Right ventricle myocardium superior (tissue), 1 donor: ENCODE measurements at places on chromosomes 11 and 22.

- no peak for DNase-seq
Observed at GRCh38 chr11:93017821-93018690, 48.6 kb downstream of the MTNR1B start.

DNA sequence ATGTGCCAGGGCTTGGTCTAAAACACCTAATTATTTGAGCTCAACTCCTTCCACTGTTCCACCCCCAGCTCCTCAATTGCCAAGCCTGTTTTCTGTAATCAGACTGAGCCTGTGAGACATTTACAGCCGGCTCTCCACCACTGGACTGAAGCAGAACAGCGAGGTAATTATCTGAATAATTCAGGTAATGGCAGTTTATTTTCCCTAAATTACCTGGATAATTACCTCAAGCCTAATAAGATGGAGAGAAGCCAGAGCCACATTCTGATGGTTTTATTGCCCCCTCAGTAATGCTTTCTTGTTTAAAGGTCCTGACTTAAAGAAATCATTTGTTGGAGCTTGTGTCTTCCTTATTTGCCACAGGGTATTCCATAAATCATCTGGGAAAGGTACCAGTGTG lies 64.2 kb downstream of the FZD4 start:
- DNase-seq = no peak

DNA sequence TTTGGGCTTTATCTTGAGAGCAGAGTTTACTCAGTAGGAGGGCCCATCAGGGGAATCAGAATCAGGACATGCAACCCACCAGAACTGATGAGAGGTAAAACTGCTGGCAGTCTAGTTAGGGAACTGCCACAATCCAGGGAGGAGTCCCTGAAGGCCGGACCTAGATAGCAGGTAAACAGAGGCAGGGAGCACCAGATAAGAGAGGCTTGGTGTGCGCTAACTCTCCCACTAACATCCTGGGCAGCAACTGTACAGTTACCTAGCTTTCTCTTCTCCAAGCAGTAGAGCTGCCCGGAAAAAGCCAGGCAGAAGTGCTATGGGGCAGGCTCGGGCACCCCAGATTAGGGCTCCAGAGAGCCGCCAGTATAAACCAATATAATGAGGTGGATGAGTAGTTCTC lies 865 bp upstream of the AMOTL1 start:
- DNase-seq = no peak

DNA sequence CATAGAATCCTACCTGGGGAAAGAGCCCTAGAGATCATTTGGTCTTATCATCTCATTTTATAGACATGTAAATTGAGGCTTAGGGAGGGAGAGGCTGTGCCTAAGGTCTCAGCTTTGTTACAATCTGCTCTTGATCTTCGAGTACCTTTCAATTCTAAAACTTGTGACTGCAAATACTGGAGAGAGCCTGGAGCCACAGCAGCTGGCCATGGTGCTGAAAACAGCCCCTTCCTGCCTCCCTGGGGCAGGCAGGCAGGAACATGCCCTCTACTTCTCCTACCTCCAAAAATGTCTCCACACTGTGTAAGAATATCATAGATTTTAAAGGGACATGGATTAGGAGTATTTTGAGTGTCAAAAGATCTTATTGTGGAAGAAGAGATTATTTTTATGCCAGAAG lies 52.2 kb downstream of the C22orf42 start:
- no peak for DNase-seq

- no peak for DNase-seq
Observed at GRCh38 chr11:94017446-94017845, 3.7 kb upstream of the HEPHL1 start.
